H7 (cell line): ENCODE measurements at places on chromosomes 16 and 17. TPM values are rescaled to one million over a fixed set of nuclear protein-coding genes. Genes with fewer than 3 reads are reported as not detected.

DNA sequence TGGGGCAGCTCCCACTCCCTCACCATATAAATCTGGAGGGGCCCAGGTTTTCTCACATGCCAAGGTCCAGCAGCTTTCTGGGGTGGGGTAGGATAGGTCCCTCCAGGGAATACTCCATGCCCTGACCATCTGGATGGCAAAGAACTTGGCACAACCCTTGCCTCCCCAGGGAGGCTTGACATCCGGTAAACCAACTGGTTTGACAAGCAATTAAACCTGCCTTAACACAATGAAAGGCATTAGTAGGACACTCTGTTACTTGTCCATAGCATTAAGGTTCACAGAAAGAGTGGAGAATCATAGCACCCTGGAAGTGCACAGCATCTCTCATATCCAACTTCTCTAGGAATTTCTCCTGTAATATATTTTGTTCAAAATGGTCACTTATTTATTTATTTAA is 63.9 kb upstream of the MAF start:
- no peak for DNase-seq

DNA sequence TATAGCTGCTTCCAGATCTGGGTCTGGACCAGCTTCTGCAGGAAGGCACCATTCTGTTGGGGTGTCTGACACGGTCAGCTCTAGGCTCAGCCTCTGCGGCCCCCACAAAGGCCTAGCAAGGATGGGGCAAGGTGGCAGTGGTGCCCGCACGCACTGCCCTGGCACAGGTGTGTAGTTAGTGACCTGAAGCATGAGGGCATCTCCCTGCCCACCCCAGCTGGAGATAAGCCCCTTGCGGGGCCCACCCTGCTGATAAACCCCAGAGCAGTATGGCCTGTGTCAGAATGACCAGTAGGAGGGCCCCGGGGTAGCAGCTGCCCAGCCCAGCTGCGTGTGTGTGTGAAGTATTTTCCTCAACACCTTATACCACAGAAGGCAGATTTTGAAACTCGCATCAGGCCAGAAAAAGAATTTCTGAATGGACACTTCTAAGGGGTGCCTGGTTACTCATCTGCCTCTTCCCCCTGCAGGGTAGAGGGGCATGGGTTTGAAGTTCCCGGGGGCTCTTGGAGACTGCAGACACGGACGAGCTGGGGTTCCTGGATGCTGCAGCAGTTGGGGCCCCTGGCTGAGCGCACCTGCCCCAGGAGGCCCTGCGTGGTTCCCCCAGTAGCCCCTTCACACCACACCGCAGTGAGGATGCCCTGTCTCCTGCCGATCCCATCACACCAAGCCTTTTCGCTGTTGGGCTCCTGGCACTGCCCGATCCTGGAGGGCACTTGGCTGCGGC is 4.5 kb downstream of the ARHGDIA start:
- peak; percentile 48 for DNase-seq

- no peak for DNase-seq
Observed at GRCh38 chr17:353213-353837, 718 bp upstream of the RPH3AL start.

DNA sequence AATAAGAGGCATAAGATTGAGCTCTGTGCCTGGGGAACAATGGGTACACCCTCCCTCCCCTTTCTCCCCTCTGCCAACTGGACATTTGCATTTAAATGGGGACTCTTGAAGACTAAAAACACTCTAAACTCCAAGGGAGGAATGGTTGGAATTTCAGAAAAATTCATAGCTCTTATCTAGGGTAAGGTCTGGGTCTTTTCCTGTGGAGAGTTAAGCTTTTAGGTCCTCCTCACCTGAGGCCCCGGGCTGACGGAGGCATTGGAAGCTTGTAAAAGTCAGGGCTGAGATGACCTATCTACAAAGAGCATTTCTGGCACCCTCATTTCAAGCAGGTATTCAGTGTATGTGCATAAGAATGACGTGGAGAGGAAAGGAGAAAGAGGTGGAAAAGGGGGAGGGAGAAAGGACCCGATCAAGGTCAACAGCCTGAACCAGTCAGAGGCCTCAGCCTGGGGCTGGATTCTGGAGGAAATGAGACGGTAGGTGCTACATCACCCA is 78.0 kb downstream of the RAP1GAP2 start:
- DNase-seq = peak; percentile 80

DNA sequence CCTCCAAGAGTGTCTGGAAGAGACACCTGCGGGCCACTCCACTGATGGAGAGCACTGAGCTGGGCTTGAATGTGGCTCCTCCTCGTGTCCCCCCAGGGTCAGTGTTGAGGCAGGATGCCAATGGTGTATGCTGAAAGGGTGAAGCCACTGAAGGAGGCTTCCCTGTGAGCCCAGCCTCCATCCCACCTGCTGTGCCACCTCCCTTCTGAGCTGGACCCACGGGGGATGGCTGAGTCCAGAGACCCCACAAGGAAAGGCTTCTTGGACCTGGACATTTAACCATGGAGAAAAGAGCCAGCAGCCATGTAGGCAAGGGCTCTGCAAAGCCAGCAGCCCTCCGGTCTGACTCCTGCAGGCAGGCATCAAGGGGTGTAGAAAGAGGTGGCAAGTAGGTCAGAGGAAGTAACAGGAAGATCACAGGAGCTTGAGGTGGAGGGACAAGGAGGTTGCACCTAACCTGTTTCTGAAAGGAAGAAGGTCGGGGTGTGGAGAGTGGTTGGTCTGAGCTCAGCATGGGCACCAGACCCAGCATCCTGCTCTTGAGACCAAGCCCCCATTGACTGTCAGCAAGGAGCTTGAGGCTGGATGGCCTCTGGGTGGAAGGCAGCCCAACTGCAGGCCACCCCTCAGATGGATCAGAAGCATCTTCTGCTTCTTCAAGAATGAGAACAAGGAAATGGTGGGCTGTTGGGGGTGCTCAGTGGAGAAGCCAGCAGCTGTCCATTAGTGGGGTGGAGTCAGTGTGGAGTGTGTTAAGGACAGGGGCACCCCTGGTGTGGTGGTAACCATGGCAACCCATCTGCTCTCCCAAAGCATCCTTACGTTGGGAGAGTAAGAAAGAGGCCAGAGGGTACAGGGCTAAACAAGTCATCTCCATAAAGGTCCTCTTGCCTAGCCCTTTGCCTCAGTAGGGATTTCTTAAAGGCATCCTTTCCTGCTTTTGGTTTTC is 80.7 kb downstream of the PLD6 start:
- no peak for DNase-seq

DNA sequence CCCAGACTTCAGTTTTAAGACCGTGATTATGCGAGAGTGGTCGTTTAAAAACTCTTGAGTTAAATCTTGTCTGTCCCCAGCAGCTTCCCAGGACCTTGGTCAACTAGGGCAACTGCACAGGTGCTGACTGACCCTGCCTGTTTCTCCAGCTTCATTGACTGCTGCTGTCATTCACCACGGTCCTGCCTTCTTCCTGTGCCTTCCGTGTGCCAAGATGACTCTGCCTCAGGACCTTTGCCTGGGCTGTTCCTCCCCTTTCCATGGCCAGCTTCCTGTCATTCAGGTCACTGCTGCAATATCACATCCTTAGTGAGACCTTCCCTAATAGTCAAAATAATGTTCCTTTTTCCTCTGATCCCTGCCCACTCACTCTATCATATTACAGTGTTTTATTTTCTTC is 3.9 kb downstream of the KIAA0513 start:
- no peak for DNase-seq

DNA sequence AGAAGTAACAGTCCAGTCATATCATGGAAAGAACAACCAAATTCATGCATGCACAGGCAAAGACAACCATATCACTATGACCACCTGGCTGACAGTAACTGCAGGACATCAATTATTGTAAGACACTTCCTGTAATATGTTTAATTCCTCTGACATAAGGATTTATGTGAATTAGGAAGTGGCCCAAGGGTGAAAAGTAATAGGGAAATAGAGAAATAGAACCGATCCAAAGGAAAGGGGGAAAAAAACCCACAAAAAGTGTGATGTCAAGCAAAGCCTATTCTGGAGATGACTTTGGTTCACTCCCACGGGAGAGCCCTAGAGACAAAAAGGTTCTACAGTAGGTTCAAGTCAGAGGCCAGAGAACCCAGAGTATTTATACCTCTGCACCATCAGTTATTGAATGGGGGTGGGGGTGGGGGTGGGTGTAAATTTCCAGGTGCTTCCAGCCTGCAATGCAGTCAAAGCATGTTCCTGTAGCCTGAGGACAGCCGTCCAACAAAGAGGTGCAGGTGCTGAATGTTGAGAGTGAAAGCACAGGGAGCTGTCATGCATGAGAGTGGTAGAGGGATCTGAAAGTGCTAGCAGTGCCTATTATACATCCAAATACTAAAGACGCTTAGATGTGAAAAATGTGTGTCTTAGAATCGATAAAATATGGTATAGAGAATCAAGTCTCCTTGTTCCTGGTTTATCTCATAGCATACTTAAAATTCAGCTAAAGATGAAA is 95.6 kb upstream of the HLF start:
- DNase-seq = no peak

GRCh38 chr17:21505819-21506815 is 130.0 kb downstream of the KCNJ12 start:
- DNase-seq = peak; percentile 54

- DNase-seq = no peak
Observed at GRCh38 chr17:7515911-7516610, 31.9 kb downstream of the POLR2A start.

DNA sequence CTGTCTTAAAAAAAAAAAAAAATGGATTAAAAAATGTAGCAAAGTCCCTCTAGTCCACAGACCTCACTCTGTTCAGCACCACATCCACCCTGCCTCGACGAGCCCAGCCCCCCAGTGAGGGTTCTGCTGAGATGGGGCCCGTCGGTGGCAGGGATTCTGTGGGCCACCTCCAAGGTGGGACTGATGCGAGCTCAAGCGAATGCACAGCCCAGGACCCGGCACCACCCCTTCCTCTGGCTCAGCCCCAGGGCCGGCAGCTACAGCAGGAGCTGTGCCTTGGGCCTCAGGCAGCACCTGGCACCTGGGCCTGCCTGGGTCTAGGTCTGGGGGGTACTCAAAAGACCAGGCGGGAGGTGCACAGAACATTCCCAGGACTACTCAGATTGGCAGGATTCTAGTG is 59.5 kb downstream of the ZNF778 start:
- DNase-seq = no peak

DNA sequence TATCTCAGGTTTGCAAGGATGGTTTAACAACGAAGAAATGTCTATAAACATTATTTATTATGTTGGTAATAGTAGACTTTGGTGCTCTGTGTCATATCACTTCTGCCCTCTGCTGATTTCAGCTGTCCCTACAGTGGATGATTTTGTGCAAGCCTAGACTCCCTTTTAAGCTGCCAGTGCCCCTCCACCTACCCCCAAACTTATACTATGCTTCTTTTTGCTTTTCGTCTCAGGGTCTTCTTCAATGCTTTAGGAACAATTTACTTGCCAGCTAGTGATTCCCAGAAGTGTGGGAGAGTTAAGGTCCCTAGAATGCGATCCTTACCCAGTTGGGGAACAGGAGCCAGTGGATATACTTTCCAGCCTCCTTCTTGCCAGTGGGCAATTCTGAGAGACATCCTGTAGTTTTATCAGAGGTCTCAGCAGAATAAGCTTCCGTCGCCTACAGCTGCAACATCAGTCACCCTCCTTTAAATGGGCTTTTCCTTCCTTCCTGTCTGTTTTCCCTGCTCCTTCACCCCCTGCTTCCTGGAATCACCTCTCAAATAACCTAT is 4.1 kb downstream of the ICAM2 start:
- no peak for DNase-seq

DNA sequence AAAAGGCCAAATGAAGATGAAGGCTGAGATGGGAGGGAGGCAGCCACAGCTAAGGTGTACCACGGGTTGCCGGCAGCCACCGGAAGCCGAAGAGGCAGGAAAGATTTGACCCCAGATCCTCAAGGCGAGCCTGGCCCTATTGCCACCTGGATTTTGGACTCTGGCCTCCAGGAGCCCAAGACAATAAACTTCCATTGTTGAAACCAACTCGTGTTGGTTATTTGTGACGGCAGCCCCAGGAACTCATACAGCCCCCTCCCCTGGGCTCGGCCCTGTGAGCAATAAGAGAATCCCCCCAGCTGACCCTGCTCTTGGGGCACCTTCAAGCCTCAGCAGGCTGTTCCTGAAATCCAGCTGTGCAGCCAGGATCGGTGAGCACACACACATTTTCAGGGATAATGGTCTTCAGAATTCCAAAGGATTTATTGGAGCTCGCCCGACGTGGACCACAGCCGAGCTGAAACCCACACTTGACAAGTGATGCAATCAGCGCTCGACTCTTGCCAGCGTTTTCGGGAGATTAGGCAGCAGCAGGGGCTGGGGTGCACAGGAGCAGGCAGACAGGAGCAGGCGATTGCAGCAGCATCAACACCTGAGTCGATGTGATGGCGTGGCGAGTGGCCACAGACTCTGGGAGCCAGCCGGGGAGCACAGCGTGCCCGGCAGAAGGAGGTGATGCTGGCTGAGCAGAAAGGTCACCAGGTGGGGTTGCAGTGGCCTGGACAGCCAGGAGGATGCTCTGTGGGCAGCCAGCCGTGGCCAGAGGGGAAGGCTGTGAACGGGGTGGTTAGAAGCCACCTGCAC is 22.4 kb upstream of the CBX4 start:
- DNase-seq = peak; percentile 57

GRCh38 chr17:7885367-7886226 is 3.0 kb upstream of the CHD3 start:
- DNase-seq = peak; percentile 89

- DNase-seq = no peak
Observed at GRCh38 chr17:66935717-66936116, 28.8 kb upstream of the CACNG4 start.

DNA sequence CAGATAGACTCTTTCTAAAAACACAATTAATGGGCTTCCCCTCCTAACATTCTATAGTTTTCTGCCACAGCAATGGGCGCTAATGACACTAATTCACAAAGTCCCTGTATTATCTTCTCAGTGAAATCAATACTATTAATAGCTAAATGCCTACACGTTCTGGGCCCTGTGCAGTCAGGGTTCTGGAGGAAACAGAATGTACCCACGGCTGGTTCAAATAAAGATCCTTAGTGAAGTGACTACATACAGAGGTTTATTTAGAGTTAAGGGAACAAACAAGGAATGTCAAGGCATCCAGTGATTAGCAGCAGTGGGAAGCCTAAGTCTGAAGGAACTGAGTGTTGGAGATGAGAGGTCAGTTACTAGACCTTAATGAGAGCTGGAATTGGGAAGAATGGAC is 43.5 kb upstream of the MTMR4 start:
- no peak for DNase-seq

MAPT gene
- total RNA-seq = 0.85 and 3.1 TPM in 2 replicates

UMOD gene
- total RNA-seq = not detected in 2 replicates

TBX2 gene
- total RNA-seq = not detected in 2 replicates

MYO18A gene
- 13.5 and 16.6 TPM in 2 replicates for total RNA-seq

NPIPB8 gene
- total RNA-seq = 0.31 TPM in 1 of 2 replicates, not detected in the other
